Activated CD4-positive, alpha-beta T cell treated with anti-CD3 and anti-CD28 coated beads, Interleukin-2, amount 50 U/mL, for 16 hours (primary cell): ENCODE measurements at places on chromosomes 4 and X.

DNA sequence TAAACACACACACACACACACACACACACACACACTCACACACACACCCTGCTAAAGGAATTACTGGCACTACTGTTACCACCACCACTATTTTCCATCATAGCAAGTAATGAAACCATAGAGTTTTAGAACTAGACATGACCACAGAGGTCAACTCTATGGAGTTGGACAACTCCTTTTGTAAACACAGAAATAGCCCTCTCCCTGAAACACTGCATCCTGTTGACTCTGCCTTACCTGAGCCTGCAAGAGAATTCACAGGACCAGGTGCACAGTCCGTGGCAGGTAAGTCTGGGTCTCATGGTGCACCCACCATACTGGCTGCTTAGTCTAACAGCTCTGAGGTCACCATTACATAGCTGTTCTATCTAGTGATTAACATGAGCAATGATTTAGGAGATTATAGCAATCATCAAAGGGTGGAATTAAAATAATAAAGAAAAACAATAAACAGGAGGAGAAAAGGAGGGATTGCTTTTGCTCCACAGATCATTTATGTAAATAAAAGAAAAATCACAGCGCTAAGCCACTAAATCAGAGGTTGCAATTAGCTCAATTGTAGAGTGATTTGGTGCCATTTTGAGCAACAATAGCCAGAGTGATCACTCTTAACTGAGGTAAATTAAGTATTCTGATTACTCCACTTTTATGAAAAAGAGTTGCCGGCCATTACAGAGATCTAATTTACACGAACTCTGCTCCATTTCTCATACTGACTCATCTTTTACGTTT lies 340.0 kb upstream of the RASGEF1B start:
- DNase-seq: no peak

DNA sequence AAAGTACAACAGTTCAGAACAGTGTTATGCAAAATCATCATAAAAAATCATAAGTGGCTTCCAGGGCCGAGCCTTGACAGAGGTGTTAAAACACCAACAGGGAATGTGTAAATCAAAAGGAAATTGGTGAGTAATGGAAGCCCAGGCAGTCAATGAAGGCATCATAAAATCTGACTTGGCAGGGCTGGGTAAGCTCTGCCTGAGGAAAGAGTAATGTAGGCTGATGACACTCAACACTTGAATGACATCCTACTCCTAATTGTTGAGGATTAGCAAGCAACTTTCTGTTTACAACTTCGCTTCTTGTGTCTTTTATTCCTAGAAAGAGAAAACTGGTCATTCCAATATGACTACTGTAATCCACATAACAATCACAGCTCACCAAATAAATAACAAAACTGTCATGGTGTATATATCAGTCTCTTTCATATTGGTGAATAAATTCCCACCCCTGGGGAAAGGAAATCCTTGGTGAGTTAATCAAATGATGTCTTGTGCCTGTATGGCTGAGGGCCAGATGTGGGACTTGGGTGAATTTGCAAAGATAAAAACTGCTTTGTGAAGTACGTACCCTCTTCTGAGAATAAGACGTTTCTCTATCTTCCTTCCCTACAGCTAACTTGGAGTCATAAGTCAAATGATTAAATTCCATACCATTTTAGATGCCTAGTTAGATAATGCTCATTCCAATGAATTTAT lies 196.8 kb downstream of the DCHS2 start:
- DNase-seq: no peak

DNA sequence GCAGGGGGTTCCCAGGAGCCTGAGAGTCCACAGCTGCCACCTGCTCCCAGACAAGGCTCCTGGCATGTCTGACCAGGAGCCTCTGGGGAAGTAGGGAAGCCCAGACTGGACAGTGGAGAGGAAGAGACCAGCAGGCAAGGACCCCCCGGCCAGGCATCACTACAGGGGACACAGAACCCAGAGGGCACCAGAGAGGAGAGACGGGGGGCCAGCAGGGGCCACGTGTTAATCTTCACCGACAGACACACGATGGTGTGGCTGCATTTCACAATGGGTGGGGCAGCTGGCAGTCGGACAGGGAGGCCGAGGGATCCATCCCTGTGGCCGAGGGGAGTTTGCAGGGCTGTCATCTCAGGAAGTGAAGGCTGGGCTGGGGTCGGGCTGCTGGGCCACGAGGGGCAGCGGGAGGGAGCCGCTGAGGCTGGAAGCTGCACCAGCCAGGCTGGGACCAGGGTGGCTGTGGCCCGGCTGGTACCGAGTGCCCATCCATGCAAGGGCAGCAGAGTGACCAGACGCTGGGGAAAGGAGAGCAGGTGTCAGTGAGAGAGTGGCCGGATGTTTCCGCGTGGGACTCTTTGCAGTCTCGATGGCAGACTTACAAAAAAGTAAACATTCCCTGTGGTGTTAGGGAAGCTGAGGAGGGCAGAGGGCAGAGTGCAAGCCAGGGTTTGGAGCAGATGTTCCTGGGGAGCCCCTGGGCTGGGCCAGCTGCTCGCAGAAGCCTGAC lies 4.7 kb downstream of the PDE6B start:
- no peak for DNase-seq

- DNase-seq: no peak
Observed at GRCh38 chr4:142155347-142155746, 519.0 kb downstream of the IL15 start.

DNA sequence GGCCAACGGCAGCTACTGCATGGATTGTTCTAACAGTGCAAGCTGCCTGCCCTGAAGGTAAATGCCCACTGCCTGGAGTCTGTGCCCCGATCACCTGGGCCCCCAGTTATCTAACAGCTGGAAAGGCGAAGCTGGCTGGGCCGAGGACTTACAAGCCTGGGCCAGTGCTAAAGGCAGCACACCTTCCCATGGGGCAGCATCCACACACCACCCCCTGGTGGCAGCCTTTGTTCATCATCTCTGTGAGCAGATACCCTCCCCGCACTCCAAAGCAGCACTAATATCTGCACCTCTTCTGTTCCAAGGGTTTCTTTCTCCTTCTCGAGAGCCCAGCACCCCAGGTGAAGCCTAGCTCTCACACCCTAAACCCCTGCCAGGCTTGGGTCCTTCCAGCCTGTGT lies 7.6 kb downstream of the SLC2A9 start:
- peak; percentile 46 for DNase-seq

GRCh38 chrX:153450114-153450948 lies 4.5 kb upstream of the TREX2 start:
- DNase-seq: no peak

GRCh38 chrX:29788991-29789699 lies 426.2 kb upstream of the MAGEB2 start:
- no peak for DNase-seq

- DNase-seq: no peak
Observed at GRCh38 chr4:168163106-168163505, 70.8 kb downstream of the ANXA10 start.

- DNase-seq: no peak
Observed at GRCh38 chr4:172951679-172952451, 216.7 kb upstream of the GALNT7 start.

DNA sequence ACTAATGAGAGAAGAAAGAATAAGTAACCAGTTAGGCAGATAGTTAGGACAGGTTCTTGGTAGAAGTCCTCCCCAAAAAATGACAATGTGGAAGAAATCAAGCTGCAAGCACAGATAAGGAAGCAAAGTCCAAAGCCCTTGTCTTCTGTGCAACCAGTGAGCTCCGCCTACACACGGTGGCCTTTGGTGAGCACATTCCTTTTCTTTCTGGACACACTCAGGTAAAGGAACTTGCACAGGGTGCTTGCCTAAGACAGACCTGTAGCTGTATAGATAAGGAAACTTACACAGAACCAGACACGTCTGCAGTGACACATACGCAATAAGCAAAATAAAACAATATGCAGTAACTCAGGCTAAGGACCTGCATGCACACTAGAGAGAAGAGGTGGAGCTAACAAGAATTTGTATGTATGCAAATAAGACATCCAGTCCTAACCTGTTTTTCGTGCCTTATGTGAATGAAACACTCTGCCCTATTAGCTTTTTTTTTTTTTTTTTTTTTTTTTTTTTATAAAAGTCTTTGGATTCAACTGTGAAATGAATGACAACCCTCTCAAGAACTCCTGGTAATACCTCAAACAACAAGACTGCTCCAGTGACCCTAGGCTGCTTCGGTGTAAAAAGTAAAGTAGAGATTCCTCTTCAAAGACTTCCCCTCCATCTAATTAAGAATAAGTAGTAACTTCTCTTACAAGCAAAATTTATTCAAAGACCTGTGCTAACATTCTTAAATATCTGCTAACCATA lies 48.8 kb downstream of the UGT2B10 start:
- DNase-seq: no peak

GRCh38 chr4:93433840-93434239 lies 394.7 kb upstream of the ATOH1 start:
- DNase-seq: no peak

- no peak for DNase-seq
Observed at GRCh38 chr4:172725581-172725980, 443.0 kb upstream of the GALNT7 start.

DNA sequence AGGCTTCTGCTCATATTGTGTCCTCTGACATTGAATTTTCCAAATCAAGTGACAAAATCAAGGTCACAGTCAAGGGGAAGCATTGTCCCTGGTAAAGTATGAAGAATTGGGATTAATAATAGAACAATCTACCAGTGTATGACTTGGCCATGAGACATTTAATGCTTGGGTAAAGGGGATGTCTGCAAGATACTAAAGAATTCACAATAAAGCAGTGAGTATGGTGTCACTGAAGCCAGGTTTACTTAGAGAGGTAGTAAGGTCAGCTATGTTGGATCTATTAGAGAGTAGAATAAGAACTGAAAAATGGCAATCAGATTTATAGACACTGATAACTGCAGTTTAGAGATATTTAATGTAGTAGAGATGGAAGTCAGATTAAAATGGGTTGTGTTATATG lies 349.2 kb downstream of the BMPR1B start:
- no peak for DNase-seq

- DNase-seq: no peak
Observed at GRCh38 chrX:48001260-48001659, 2.5 kb downstream of the ZNF182 start.

DNA sequence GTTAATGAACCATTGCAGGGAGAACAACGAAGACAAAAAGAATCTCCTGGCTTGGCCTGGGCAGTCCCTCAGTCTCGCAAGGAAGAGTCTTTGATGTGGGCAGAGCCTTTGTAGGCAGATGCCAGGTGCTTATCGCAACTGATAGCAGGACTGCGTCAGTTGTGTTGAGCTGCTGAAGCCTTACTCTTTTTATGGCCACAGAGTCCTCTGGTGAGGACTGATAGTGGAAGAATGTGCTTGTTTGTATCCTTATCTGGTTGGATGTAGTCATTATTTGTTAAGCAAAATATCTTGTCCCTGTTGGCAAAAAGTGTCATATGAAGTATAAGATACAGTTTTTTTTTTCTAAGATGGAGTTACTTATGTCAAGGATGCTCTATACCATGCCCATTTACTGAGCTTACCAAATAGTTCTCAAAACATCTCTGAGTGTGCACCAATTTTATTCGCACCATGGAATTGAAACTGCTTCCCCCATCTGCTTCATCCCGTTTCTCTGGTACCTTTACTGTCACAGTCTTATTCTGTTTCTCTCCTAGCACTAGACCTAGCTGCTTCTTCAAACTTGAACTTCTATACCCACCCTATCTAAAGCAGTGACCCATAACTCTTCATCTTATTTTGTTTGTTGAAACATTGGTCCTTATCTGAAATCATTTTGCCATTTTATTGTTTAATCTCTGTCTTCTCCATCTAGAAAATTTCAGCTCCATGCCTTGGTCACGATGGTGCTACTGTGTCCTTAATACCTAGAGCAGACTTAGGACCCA lies 47.0 kb upstream of the SPRY1 start:
- no peak for DNase-seq

DNA sequence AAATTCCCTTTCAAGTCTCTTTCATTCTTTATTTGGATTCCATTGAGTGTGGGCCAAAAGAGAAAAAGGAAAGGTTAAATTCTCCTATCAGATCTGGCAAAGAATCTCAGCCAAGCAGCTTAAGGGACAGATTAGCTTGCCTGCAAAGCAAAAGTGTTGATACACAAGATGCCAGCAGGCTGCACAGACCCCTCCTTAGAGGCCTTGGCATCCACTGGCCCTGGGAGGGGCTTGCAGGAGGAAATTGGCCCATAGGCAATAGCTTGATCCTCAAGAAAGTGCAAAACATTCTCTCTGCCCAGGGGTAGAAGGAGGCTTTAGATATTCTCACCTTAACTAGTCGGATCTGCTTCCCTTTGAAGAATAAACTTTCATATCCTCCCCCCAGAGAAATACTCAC lies 300.4 kb upstream of the CPEB2 start:
- no peak for DNase-seq

GRCh38 chrX:34638116-34638515 lies 19.0 kb downstream of the TMEM47 start:
- DNase-seq: peak; percentile 11

DNA sequence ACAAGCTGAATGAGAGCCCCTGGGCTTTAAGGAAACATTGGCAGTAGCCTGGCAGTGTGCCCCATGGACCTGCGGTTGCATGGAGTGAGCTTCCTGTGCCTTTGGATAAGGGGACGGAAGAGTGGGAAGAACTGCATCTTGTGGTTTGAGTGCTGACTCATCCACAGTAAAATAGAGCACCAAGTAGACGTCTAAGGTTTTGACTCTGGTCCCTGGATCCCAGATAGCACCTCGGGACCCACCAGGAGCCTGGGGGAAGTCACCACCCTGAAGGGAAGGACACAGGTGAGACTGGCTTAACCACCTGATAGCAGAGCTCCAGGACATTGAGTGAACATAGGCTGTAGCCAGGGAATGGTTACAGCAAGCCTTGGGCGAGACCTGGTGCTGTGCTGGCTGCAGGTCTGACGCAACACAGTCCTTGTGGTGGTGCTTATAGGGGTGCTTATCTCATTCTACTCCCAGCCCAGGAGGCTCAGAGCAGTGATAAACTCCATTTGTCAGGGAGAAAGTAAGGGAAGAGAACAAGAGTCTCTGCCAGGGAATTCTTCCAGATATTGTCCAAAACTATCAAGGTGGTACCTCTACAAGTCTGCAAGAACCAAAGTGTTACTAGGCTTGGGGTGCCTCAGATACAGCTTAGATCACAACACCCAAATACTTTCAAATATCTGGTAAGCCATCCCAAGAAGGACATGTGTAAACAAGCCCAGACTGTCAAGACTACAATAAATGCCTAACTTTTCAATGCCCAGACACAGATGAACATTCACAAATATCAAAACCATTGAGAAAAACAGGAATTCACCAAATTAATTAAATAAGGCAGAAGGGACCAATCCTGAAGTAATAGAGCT lies 123.6 kb upstream of the TET2 start:
- DNase-seq: no peak

DNA sequence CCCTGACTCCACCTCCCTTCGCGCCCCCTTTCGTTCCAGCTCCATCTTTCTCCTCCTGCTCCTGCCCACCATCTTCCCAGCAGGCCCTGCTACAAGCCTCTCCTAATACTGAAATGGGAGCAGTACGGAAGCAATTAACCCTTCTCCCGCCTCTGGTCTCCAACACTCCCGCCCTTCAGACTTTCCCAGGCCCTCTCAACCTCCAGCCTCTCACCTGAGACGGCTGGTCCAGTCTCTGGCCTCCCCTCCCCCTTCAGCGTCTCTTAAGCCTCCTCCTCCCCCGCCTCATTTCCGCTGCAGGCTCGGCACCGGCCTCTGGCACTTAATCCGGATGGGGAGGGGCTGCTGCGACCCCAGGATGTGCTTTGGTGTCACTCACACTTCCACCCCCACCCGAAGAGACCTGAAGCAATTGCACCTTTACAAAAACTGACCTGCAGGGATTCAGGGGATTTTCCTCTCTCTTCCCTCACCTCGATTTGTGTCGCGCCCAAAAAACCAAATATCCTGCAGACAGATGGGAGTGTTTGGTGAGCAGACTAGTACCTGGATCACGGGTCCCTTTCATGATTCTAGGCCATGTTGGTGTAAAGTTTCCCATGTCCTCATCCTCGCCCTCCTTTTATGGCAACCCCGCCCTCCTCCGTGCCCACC lies 657 bp downstream of the TCEAL8 start:
- DNase-seq: peak; percentile 58
